ENCODE measurements at places on chromosomes 2 and 18. TPM values are rescaled to one million over a fixed set of nuclear protein-coding genes. Genes with fewer than 3 reads are reported as not detected.

The TMEM247 gene
- total RNA-seq: not detected

The HRH4 gene
- not detected for total RNA-seq

The KRTCAP3 gene
- not detected for total RNA-seq

The GPR35 gene
- 3.4 TPM for total RNA-seq

The ALPP gene
- total RNA-seq: not detected

The E2F6 gene
- total RNA-seq: 16.6 TPM

The NEUROD1 gene
- total RNA-seq: not detected

The G6PC2 gene
- not detected for total RNA-seq

The FEV gene
- not detected for total RNA-seq

The TMEM163 gene
- 2.5 TPM for total RNA-seq

The NT5DC4 gene
- total RNA-seq: not detected

The SLC9A4 gene
- not detected for total RNA-seq

The INHA gene
- total RNA-seq: 1.2 TPM

The FLACC1 gene
- 11.1 TPM for total RNA-seq
